Islet precursor cell (in vitro differentiated cells): ENCODE measurements at places on chromosomes 6 and 20.

- no peak for DNase-seq
These were observed 84.6 kb upstream of the SYNDIG1 start for GRCh38 chr20:24384865-24385264.

DNA sequence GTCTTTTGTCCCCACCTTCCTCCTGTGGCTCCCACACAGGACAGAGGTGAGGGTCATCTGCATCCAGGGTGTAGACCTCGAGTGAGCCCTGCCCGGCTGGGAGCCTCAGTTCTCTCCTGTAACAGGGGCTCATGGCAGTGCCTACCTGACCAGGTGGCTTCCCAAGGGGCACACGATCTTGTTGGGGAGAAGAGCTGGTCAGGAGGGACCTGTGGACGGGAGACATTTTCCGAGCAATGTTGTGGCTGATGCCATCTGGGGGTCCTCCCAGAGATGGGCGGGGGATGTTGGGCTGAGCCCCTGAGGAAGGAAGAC lies 51.9 kb downstream of the CEBPB start:
- DNase-seq: no peak

DNA sequence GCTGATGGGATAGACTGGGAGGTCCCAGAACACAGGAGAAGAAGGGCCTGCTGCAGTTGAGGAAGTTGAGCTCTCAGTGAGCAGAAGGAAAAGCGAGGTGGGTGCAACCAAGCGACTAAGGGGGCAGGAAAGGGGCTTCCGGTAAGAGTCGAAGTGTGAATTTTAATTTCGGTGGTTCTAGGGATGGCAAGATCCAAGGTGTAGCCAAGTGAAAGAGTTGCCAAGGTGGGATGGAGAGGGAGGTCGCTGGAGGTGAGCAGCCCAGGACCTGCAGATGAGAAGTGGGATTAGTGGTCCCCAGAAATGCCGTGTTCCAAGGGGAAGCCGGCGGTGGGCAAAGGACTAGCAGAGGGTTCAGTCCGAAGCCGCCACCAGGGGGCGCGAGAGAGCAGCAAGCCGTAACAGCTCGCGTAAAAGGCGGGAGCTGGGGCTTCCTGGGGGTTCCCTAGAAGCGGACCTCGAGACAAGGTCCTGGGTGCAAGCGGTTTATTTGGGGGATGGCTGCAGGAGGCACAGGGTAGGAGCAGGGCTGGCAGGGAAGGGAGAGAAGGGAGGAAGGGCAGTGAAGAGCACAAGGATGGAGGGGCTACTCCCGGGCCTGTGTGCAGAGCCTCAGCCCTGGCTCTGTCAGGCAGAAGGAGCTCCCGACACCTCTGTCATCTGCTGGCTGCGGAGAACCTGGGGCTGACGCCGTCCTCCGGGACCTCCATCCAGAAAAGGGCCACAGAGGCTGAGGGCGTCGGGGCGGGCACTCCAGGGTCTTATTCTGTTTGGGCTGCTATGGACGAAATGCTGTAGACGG lies 103.6 kb downstream of the PAX1 start:
- DNase-seq: peak; percentile 76

DNA sequence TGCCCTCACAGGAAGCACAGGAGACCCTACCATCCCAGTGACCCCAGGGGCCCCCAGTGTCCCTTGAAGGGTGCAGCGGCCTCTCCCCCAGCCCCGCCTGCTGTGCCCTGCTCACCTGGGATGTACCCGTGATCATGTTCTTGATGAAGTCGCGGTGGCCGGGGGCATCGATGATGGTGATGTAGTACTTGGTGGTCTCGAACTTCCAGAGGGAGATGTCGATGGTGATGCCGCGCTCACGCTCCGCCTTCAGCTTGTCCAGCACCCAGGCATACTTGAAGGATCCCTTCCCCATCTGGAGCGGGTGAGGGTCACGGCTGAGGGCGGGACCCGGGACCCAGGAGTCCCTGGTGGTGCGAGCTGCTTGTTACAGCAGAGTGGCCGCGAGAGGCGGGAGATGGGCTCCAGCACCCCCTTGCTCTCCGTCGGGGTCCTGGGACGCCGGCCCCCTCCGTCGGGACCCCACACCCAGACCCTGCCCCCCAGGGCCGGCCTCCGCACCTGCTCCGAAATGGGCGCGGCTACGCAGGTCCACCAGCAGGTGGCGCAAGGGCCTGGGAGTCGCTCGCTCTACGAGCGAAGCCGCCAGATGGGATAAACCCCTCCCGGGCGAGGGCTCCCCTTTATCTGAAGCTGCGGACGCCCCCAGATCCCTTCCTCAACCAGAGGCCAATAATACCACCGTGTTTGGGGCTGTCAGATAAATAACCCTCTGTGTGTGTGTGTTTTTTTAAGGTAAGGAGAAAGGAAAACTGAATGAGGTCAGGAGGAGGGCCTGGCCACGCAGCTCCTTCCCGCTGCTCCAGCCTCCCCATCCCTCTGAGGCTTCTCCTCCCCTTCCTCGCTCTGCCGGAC lies 2.9 kb downstream of the EEF1A2 start:
- DNase-seq: peak; percentile 70

- peak; percentile 58 for DNase-seq
These were observed 163.3 kb downstream of the CD83 start for GRCh38 chr6:14280766-14281293.

GRCh38 chr6:136762022-136762975 lies 30.0 kb downstream of the MAP3K5 start:
- peak; percentile 64 for DNase-seq

GRCh38 chr6:142332393-142333098 lies 30.7 kb downstream of the ADGRG6 start:
- DNase-seq: no peak

DNA sequence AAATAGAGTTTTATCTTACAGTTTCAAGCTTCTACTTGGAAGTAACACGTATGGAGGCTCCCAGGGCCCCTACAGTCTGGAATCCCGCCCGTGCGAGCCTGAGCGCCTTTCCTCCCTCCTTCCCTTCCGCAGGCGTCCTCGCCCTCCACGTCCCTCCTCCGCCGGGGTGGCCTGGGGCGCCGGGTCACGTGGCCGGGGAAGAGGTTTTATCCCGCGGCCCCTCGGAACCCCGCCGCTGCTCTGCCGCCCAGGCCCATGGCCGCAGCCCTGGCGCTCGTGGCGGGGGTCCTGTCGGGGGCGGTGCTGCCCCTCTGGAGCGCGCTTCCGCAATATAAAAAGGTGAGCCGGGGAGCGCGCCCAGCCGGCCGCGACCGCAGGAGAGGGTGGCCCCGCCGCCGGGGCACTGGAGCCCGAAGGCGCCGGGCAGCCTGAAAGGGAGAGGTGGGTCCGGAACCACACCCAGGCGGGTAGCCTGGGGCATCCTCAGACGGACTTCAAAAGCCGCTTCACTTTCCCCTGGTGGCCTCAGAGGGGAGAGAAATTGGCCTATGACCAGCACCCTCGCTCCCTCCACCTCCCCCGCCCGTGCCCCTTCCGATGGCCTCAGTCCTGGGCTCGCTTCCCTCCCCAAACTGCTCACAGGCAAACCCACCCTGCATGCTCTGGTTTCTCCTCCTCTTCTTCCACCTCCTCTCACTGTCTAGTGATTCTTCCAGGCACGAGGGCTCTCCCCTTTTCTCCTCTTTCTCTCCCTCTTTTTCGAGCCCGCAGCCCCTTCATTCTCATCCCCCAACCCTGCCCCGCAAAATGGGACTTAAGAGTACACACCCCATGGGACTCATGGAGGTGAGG lies at the start of gene CLPSL2:
Gene CLPSL2, plus strand, starts transcription at position 235 of the 852 bp plus-strand sequence. Its CDS starts 21 bp downstream, at position 256.
- DNase-seq: peak; percentile 76

GRCh38 chr20:9128568-9128967 lies 59.7 kb downstream of the PLCB4 start:
- no peak for DNase-seq

GRCh38 chr6:56424542-56425083 lies 177.2 kb upstream of the COL21A1 start:
- no peak for DNase-seq

GRCh38 chr6:7912024-7912423 lies 1.4 kb upstream of the TXNDC5 start:
- peak; percentile 22 for DNase-seq

GRCh38 chr20:46694484-46694883 lies 5.2 kb upstream of the TP53RK start:
- no peak for DNase-seq

DNA sequence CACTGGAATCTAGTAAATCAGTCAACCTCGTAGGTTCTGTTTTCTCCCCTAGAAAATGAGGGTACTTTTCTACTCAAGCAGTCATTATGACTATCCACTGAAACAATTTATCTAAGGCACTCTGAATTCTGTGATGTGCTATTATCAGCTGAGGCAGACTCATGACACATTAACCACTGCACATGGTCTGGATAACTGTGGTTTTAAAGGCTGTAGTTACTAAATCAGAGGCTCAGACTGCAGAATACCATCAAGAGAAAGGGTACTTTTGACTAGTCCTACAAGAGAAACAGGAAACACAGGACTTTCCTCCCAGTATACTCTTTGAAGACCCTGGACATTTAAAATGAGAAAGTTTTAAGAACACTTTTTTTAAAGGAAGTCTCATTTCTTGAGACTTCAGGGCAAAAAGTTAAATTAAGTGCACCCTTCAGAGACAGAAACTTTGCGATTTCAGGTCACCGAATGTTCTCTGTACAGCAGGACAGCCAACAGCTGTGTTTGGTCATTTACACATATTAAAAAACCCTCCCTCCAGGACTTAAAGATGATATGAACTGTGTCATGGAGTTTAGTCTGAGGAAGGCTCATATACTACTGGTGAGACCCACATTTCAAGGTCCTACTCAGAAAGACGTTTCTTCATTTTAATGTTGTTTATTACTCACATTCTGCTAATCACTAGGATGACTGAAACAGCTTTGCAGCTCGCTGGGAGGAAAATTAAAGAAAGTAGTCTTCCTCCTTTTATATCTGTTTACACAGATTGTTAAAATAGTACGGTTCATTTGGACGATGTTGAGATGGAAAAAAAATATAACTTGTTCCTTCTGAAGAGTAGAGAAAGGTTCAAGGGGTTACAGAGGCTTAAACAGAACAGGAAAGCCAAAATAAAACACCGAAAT lies 19.9 kb downstream of the ATXN1 start:
- peak; percentile 83 for DNase-seq

GRCh38 chr6:112204350-112204706 lies 50.0 kb downstream of the LAMA4 start:
- no peak for DNase-seq

DNA sequence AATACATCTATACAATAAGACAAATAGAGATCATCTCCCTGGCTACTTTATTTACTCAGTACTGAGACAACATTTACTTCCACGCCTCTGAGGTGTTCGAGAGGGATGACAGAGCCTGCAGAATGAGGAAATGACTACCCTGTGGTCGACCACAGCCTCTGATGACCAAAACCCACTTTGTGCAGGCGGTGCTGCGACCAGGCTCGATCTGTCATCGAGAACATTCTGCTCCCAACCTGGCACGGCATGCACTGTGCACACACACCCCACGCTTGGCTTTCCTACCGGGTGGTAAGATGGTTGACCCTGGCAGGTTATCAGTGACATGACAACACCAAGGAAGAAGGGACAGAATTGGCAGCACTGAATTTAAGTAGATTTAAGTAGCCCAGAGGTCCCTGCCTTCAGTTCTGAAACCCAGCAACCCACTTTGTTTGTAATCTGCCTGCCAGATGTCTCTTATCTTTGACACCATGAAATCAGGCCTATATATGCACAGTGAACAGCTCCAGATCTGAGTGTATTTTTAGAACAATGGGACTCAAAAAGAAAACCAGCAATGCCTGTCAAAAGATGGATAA lies 42.6 kb downstream of the TTI1 start:
- DNase-seq: no peak

DNA sequence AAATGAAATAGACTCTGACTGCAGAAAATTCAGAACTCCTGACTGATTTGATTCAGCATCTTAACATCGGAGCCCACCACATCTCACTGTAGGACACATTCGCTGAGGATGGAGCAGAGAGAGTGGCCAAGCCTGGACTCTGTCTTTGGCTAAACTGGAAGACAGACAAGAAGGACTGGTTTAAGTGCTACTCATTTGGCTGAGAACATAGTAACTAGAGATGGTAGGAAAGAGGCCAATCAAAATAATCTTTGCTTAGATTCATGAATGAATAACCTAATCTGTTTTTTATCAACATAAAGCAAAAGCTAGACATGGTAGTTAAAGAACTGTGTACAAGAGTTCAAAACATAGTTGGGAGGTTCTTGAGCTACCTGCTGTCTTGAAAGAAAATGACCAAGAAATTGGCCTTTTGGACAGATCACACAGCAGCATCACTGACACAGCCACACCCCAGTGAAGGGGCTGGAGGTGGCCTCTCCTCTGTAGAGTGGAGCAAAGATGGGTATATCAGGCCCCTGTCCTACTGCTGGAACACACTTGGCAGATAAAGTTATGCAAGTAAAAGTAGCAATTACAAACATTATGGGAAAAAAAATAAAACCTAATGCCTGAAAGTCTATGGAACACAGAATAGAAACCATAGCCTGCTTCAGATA lies 87.1 kb upstream of the NT5E start:
- DNase-seq: no peak

DNA sequence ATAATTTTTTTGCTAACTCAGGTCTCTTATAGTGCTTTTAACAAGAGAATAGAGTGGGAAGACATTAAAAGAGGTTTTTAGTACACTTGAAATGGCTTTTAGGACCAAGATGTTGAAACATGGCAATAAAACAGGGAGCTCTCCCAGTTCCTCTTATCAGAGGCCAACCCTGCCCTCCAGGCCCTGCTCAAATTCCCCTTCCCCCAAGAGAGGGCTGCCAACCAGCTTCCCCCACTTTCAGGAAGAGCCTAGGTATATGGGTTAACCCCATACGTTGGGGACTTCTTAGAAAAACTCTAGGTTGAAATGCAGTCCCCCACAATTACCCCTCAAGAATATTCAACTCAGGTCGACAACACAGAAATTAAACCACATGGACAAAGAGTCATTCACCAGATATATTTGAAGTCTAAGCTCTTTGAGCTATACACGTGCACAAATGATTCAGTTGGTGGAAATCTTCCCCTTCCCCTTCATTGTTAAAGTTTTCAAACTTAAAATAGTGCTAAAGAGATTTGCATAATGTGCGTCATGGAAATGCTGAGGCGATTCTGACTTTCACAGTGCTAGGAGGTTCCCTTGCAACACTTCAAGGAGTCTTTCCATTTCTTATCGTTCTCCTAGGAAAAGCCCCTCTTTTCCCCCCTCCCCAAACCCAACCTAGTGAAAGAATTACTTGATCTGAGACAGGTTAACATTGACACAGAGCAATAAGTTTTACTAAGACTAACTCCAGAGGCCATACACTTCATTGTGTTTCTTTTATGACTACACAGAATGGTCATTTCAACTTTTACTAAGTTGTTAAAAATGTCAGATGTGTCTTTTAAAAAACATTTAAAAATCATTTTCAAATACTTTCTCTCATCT lies 49.8 kb upstream of the ENPP5 start:
- DNase-seq: no peak

DNA sequence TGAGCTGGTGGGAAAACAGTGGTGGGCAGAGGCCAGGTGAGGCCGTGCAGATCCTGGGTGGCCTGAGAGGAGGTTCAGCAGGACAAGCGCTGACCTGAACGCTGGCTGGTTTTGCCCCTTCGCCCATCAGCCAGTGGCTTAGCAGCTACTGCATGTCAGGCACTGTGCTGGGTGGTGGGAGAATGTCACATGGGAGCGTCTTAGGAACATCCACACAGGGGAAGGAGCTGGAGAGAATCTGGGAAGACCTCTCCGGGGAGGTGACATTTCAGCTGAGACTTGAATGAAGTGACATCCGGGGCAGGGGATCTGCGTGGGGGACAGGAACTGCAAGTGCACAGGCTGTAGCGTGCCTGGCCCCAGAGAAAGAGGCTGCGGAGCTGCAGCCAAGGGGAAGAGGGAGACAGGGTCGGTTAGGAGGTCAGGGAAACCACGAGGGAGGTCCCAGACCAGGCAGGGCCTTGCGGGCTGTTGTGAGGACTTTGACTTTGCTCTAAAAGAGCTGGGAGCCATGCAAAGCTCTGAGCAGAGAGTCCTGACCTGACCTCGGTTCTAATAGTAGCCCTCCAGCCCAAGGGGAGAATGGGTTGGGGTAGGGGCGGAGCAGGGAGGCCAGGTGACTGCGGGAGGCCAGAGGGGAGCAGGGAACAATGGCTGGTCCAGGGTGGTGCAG lies 156.8 kb upstream of the PTPN1 start:
- no peak for DNase-seq
